Muscle of back (tissue), 13 donors: ENCODE measurements at places on chromosomes 1 and 21. TPM values are rescaled to one million over a fixed set of nuclear protein-coding genes. Genes with fewer than 3 reads are reported as not detected.

Gene AMPD1
- 68.9 TPM for polyA plus RNA-seq

- peak; percentile 44 for DNase-seq
These were observed 178.0 kb downstream of the CAMTA1 start for GRCh38 chr1:6962996-6963911.

- no peak for DNase-seq
These were observed 268.6 kb downstream of the SETD4 start for GRCh38 chr21:35791541-35792325.

DNA sequence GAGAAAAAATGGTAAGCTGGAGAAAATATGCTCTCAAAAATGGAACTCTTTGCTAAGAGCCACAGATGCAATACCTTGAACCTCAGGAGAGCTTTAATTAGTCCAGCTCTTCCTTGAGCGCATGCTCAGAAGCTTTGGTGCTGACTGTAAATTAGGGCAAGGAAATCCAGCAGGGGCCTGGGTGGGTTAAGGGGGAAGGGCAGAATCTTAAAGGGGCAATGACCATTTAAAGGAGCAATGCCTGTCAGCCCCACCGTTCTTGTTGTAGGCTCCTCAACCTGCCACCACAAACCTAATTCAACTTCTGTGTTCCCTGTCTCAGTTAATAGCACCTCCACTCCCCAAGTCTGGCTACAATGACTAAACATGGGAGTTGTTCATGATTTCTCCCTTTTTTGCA, 6.8 kb upstream of the SLC22A15 start:
- DNase-seq = no peak

GRCh38 chr1:86704972-86705664, 742 bp downstream of the SH3GLB1 start:
- peak; percentile 93 for DNase-seq

- no peak for DNase-seq
These were observed 26.1 kb downstream of the ARMH1 start for GRCh38 chr1:44700573-44700972.

GRCh38 chr1:22531251-22531650, 32.0 kb upstream of the EPHA8 start:
- DNase-seq = peak; percentile 79

DNA sequence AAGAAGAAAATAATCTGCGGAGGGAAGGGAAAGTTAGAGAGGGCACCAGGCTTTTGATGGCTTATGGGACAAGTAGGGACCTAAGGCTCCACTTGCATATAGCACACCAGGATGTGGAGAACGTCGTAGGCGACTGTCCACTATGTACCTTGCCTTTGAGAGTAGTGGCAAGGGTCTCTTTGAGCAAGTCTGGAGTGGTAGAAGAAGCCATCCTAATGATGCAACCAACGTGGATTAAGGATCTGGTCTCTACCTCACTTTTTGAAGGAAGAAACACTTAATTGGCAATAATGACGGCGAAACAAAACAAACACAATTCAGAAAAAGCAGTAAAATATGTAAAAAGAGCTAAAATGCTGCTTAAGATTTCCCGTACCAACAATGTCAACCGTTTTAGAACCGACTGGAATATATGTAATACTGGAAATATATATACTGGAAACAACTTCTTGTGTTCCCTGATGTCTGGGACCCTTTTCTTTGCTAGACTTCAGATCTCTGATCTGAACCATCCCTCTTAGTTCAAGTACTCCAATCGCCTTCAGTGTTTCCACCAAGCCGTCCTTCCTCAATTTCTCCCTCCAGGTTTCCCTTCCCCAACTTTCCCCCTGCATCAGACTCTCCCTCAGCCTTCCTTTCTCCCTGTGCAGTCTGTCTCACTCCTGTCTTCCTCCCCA, 821 bp upstream of the KHDRBS1 start:
- no peak for DNase-seq

- DNase-seq = no peak
These were observed 1.5 kb downstream of the RABGGTB start for GRCh38 chr1:75787524-75787923.

DNA sequence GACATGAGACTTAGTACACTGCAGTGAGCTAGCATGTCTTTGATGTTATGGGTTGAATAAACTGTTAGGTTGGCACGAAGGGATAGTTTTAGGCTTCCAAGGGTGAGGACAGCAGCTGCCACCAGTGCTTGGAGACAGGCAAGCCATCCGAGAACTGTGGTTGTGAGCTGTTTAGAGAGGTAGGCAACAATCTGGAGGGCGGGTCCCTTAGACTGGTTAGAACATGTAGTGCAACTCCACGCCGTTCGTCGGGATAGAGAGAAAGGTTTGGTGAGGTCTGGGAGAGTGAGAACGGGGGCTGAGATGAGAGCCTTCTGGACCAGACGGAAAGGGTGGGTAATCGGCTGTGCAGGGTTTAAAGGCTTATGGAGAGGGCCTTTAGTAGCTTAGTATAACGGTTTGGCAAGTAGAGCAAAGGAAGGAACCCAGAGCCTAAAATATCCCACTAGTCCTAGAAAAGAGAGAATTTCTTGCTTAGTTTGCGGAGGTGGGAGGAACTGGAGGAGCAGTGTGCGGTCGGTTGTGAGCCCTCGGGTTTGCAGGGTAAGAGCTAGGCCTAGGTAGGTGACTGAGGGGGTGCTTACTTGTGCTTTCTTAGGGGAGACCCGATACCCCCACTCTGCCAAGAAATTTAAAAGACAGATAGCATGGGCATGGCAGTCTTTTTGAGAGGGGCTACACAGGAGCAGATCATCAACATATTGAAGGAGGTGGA, 72.8 kb downstream of the CNST start:
- DNase-seq = no peak
